ENCODE measurements at places on chromosomes 7 and 10. TPM values are rescaled to one million over a fixed set of nuclear protein-coding genes. Genes with fewer than 3 reads are reported as not detected.

GRCh38 chr10:78278058-78278404, 244.4 kb downstream of the RPS24 start:
- no peak for DNase-seq

Gene SLC16A9
- total RNA-seq: 1.2 TPM

GRCh38 chr7:103569621-103570305, 123.8 kb upstream of the SLC26A5 start:
- DNase-seq: no peak

DNA sequence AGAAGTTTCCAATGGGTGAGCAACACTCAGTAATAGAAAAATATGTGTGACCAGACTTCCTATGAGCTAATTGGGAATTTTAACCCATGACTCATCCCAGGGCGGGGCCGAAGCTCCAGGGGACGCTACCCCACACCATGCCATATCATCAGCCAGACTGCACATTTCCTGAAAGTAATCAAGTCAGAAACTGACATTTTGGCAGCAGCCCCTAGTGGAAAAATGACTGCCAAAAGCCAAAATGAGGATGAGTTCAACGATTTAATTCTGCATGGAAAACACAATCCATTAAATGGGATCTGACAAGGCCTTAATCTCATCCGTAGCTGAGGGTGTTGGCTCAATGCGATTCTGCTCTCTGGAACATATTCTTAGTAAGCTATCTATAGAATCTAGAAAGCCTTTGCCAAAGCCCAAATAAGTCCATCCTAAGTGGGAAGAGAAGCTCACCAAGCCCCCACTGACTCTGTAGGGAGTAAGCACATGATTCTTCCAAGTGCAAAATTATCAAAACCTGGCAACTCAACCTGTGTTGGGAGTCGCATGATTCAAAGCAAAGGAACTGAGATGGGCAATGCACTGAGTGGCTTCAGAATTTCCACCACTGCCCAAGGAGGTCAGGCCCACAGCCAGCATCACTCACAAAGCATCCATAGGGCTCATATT, 93.1 kb upstream of the PDE1C start:
- no peak for DNase-seq

DNA sequence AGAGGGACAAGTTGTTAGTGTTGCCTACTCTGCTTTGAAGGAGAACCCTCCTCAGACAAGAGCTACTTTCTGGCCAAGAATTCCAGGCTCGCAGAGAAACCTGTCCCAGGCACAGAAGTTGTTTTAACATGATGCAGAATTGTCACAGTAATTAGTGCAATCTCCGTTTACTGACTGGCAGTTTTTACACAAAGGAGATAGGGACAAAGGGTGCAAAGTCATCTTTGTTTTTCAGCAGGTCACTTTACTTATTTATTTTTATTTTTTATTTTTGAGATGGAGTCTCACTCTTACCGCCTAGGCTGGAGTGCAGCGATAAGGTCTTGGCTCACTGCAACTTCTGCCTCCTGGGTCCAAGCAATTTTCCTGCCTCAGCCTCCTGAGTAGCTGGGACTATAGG, 12.3 kb downstream of the TCF7L2 start:
- DNase-seq: no peak

Gene SEM1
- 34.6 TPM for total RNA-seq

Gene AKR1C4
- not detected for total RNA-seq

DNA sequence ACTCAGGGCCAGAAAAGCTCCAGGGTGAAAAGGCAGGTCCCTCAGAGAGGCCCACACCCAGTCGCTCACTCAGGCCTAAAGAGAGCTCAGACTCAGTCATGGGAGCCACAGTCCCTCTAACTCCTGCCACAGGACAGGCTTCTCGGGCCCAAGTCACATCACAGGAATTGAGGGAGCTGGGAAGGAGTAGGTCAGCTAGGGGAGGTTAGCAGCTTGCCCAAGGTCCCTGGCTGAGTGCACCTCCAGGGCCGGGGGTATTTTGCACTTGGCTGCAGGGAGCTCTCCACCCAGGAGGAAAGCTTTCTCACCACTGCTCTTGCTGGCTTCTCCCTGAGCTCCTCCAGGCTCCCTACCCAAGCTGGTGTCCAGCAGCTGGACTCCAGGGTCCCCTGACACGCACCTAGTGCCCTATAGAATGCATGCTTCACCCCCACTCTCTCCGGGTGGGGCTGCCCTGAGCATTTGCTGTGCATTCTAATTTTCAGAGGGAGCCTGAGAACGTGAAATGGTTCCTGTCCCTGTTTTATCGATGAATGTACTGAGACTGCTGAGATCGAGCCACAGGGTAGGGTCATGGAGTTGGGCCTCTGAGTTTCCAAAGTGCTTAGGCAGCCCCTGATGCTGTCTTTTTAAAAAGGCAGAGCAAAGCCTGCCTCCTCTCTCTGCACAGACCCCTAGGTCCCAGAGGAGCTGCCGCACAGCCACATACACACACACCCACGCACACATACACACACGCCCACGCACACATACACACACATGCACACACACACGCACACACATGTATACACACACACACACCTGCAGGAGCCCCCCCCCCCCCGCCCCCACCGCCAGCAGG, 37.9 kb upstream of the RET start:
- no peak for DNase-seq
